ENCODE measurements at places on chromosomes 1 and 21.

DNA sequence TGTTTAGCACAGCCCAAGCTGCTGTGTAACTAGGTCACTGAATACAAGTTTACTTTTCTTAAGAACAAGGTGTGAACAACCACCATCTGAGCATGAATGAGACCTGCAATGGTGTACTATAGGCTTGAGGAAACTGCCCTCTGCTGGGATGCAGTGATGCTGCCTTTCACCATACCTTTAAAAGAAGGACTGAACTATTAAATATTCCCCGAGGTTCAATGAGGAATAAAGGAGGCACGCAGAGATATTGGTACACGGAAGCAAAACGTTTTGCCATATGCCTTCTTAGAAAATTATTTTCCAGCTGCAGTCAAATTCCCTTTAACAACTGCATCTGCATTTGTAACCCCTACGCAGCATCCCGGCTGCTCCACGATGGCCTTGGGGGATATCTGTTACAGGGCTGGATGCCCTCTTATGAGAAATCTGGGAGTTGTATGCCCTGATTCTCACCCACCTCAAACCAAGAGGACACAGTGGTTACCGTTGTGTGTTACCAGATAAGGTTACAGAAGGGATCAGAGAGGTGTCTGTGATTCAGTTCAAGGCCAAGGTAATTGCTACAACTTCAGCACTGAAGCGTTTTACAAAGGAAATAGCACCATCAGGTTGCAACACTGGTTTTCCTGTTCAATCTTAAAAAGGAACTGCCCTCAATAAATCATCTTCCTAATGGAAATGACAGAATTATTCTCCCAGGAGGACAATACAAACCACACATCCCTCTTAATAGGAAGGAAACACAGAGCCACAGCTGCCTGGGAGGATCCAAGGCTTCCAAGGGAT, 470.5 kb downstream of the LTN1 start:
- no peak for DNase-seq

DNA sequence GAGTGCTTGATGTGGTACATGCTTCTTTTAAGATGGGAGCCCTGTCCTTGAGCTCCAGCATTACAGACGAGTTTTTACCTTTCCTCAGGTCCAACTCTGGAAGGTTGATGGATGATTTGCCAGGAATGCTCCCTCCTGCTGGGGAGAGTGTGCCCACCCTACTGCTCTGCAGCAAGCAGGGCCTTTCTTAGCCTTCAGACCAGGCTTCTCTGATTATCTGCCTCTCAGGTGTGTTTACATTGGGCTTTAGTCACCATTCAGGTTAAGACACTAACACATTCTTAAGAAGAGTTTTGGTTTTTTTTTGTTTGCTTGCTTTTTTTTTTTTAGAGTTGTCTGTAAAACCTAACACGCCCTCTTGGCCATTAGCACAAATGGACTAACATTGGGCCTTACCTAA, 301.8 kb downstream of the KCNT2 start:
- DNase-seq: no peak

- no peak for DNase-seq
Measured at GRCh38 chr1:212545941-212546635, 62.5 kb upstream of the ATF3 start.

DNA sequence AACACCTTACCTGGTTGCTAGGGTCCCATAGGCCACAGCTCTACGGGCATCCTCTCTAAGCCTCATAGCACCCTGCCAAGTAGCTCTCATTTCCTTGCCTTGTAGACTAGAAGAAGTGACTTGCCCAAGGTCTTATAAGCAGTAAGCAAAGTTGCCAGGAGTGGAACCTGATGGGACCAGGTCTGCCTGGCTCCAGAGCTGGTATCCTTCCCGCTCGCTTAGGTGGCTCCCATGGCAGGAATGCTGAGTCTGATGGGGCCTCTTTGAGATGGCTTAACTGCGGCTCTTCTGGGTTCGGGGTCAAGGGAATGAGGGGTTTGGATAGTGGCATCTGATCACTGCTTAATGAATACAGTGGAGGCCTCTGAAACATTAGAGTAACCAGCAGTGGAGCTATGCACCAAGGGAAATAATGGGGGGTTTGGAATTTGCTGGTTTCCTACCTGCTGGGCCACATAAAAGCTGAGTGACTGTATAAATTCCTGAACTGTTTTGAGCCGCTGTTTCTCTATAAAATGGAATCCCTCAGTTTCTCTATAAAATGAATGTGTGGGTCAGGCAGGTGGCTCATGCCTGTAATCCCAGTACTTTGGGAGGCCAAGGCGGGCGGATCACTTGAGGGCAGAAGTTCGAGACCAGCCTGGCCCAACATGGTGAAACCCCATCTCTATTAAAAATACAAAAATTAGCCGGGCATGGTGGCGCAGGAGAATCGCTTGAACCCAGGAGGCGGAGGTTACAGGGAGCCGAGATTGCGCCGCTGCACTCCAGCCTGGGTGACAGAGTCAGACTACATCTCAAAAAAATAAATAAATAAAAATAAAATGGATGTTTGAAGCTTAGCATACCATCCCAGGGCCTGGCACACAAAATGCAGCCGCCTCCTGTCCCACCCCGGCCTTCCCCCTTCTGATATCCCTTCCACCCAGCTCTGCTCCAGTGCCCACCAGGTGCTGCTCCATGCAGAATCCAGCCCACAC, 12.4 kb downstream of the FAM151A start:
- DNase-seq: no peak

- no peak for DNase-seq
Measured at GRCh38 chr1:21783679-21784603, 992 bp upstream of the USP48 start.

- no peak for DNase-seq
Measured at GRCh38 chr1:37258068-37258467, 216.3 kb upstream of the ZC3H12A start.

GRCh38 chr1:71228742-71229365, 148.0 kb upstream of the ZRANB2 start:
- DNase-seq: no peak

DNA sequence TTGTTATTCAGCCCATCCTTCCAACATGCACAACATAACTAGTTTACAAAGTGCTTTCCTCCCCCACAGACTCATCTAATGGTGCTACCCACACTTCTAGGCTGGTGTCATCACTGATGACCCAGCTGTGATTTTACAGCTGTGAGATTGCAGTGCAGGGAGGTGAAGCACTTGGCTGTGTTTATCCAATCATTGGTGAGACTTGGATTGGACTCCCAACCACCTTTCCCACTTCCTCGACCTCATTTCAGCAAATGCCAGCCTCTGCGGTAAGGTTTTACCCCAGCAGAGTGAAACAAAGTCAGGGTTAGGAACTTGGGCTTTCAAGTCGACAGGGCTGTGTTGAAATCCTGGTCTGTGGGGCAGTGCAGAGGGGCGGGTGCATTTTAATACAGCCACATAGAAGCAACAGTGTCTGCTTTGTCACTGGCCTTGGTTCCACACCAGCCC, 22.1 kb downstream of the ECHDC2 start:
- DNase-seq: no peak

- no peak for DNase-seq
Measured at GRCh38 chr1:12167493-12168429, 970 bp downstream of the TNFRSF1B start.

GRCh38 chr1:115764541-115764940, 4.0 kb downstream of the CASQ2 start:
- DNase-seq: no peak

DNA sequence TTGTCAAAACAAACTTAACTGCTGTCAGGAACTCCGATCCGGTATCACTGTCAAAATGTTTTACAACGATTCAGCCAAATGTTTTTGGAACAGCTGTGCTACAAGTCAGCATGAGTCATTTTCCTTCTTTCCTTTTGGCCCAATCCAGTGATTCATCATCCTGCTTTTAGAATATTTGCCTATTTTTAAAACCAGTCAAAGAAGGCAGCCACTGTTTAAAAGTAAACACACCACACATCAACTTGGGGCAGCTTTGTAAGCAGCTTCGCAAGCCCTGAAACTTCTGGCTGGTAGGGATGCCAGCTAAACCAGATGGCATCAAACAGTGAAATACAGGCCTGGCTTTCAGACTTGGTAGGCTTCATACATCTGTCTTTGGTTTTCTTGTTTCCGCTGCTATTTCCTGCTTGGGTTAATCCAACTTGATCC, 14.9 kb downstream of the MAP3K7CL start:
- DNase-seq: no peak

DNA sequence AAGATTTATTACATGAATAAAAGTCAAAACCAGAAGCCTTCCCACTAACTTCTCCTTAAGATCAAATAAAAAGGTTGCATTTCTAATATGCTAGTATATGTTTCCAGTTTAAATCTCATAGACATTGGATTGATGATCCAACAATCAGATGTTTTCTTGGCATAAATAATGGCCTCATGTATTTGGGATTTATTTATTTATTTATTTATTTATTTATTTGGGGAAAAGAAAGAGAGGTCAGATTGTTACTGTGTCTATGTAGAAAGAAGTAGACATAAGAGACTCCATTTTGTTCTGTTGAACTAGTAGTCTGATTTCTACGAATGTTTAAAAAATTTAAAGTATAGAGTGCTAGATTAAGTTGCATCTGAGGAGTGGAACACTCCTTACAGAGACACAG, 422.4 kb downstream of the ADGRL2 start:
- no peak for DNase-seq

DNA sequence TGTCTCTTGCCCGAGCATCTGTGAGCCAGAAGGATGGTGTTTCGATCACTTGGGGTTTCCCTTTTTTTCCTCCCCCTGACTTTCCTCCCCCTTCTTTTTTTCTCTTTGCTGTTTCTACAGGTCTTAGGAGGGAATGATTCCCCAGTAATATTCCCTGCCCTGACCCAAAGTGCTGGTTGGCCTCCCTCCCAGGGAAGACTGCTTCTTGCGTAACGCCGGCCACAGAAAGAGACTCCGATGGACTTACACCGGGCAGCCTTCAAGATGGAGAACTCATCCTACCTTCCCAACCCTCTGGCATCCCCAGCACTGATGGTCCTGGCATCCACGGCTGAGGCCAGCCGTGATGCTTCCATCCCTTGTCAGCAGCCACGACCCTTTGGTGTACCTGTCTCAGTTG, 6.8 kb downstream of the RNF220 start:
- DNase-seq: no peak

GRCh38 chr1:30225357-30225756, 498.0 kb downstream of the MATN1 start:
- DNase-seq: no peak

DNA sequence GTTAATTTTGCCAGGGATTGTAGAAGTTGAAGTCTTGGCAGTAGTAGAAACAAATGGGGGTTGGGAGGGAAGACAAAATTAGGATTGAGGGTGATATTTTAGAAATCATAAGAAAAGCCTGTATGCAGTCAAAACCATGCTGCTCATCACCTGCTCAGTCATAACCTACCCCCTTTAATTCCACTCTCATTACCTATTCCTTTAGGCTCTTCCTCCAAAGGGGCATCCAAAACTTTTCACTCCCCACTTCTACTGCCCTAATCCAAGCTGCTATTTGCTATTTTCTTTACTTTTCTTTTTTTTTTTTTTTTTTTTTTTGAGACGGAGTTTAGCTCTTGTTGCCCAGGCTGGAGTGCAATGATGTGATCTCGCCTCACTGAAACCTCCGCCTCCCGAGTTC, 11.5 kb downstream of the H3-3A start:
- no peak for DNase-seq

DNA sequence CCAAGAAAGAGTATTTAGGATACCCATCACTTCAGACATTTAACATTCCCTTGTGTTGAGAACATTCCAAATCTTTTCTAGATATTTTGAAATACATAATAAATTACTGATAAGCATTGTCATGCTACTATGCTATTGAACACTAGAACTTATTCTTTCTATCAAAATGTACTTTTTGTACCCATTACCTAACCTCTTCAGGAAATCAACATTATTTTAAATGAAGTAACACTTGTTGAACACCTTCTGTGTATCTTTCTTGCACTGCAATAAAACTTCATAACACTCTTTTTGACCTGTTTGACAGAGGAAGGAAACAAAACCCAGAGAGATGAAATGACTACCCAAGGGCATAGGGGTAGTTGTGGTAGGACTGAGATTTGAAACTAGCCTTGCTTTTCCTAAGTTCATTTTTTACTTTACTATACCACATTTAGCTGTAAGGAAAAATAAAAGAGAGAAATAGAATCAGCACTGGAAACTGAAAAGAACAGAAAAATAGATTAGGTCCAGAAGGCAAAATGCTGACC, 99.4 kb downstream of the UCHL5 start:
- no peak for DNase-seq

DNA sequence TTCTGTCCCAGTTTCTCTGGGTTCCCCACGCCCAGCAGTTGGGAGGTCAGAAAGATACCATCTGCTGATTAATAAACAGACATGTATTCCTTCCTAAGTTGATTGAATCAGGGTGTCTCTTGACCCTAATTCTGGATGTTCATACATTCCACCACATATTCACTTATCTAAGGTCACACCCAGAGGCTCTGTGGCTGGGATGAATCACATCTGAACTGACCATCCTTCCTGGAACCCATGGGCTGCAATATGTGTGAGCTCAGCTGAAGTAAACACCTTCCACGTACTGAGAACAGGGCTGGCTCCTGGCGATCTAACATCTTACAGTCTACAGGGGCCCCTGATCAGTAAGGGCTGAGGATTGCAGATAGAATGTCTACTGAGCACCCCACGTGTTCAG, 20.5 kb upstream of the TRABD2B start:
- DNase-seq: no peak

GRCh38 chr1:154519591-154519991, 17.4 kb upstream of the SHE start:
- DNase-seq: no peak

GRCh38 chr1:51792864-51793263, 85.7 kb downstream of the NRDC start:
- DNase-seq: no peak

GRCh38 chr1:87501738-87502137, 173.1 kb downstream of the LMO4 start:
- no peak for DNase-seq

GRCh38 chr1:38061883-38062328, 15.3 kb upstream of the POU3F1 start:
- DNase-seq: no peak

DNA sequence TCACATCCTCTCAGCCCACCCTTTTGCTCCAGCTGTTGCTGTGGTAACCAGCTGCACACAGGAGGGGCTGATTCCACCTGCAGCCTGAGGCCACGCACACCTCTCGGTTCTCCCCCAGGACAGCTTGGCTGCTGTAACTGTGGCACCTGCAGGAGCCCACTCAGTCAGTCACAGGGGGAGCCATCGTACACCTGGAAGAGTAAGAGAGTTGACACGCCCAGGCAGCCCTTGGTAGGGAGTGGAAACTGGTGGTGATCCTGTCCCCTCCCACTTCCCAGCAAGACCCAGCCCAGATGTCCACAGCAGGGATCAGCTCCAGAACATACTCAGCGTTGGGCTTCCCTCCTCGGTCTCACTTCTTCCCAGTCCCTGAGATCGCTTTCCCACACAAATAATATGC, 32.2 kb upstream of the BACE2 start:
- no peak for DNase-seq

- no peak for DNase-seq
Measured at GRCh38 chr1:171279678-171280077, 31.4 kb downstream of the FMO1 start.

DNA sequence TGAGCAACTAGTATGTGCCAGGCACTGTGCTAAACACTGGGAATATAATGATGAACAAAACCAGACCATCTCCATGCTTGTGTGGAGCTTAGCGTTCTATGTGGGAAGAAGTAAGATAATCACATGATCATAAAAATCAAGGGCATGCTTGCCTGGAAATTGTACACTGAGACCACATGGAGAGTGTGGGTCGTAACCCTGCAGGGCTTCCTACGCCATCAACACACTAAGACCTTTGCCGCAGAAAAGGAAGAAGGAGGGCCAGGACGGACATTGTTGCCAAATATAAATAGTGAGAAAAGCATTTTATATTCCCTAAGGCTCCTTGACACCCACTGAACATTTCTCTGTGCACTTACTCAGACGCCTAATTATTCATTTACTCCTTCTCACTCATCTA, 388.1 kb upstream of the VAMP3 start:
- DNase-seq: no peak

All from stimulated activated CD8-positive, alpha-beta memory T cell treated with anti-CD3 and anti-CD28 coated beads, Interleukin-2, amount 100 ng/mL, for 48 hours (primary cell).